ENCODE measurements at places on chromosomes 5 and 9.

DNA sequence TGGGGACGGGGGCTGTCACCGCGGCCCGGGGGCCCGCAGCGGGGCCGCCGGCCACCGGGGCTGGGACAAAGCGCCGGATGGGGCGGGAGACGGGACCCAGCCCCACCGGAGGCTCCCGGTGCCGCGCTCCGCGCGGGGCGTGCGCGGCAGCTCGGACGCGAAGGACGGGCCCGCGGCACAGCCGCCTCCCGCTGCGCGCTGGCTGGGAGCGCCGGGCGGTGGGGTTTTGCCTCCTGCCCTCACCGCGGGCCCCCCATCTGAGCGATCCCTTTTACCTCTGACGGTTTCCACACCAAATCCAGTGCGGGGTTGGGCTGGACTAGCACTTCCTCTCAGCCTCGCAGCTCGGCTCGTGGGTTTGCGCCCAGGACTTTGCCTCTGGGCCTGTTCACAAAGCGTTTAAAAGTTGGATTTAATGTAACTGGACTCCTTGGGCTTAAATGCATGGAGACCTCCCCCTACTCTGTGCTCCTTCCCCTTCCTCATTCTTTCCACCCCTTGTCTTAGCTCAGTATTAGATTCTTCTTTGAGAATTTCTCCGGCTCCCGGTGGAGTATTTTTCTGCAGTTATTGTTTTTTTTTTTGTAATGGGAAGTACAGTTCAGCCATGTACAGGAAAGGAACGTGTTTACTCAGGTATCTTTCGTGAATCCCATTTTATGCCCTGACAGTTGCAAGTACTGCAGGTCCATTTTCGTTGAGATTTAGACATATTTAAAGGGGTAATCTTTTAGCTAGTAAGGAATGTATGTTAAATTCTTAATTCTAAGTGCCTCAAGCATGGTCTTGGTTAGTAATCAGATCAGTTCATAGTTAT is 691 bp downstream of the FCHO2 start:
- peak; percentile 4 for DNase-seq

- peak; percentile 9 for DNase-seq
Observed at GRCh38 chr9:27333241-27334052, 36.5 kb upstream of the EQTN start.

- no peak for DNase-seq
Observed at GRCh38 chr5:109997161-109997560, 307.4 kb downstream of the MAN2A1 start.

DNA sequence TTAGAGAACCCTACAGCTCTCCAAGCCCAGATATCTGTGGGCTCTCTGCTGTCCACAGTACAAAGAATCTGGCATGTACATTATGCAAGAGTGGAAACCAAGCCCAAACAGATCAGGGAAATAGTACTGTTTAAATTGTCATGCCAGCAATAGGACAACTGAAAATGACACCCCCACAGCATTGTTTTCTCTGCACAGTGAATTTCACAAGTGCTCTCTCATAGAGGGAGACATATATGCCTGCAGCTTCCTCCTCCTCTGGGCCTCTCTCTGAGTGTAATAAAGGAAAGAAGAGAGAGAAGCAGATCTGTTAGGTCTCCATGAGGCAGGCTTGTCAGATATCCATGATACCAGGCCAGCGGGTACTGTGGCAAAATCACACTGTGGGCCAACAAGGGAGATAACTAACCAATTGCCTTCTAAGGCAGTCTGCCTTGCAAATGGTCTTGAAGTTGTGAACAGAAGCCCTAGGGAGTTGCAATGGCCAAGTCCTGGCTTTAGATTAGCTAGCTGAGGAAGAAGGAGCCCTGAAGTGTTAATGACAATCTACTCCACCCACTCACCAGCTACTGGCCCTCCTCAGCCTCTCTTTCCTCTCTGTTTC is 54.4 kb upstream of the JMY start:
- DNase-seq, result no peak

- DNase-seq, result no peak
Observed at GRCh38 chr9:89538871-89539270, 41.0 kb upstream of the SEMA4D start.

GRCh38 chr9:5263351-5264218 is 32.4 kb downstream of the INSL4 start:
- DNase-seq, result no peak

- DNase-seq, result no peak
Observed at GRCh38 chr5:150404535-150404934, 8.2 kb downstream of the CD74 start.

DNA sequence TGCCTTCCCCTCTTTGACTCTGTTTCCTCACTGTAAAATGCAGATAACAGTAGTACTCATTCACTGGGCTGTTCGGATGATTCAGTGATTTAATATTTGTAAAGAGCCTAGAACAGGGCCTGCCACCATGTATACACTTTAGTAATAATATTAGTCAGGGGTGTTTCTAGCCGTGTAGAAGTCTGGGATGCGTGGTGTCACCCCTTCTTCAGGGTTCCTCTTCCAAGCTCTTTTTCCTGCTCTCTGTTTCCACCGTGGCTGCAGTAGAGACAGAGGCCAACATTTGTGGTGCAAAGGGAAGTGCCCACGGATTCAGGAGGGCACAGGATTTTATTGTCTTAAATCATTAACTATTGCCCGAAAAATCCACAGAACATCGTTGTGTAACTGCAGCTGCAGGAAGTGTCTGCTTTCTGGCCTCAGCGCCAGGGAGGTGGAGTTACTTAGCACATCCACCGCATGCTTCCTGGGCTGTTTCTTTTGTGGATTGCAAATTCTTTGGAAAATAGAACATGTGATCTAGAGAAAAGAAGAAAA is 61.7 kb downstream of the TRIO start:
- no peak for DNase-seq

- DNase-seq, result no peak
Observed at GRCh38 chr5:132471151-132471907, 19.2 kb downstream of the IRF1 start.

- no peak for DNase-seq
Observed at GRCh38 chr5:163395792-163396191, 41.6 kb upstream of the CCNG1 start.

DNA sequence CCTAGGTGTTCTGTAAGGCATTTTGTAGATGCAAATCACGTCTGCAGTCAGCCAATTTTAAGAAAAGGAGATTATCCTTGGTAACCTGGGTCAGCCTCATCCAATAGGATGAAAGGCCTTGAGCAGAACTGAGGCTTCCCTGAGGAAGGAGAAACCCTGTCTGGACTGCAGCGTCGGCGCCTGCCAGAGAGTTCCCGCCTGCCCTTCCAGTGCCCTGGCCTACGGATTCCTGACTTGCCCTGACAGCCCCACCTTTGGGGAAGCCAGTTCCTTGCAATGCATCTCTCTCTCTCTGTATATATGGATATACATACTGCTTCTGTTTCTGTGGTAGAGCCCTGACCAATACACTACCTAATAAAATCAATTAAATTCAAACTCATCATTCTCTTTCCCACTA is 66.2 kb upstream of the RUFY1 start:
- no peak for DNase-seq

GRCh38 chr5:72171667-72172066 is 64.4 kb downstream of the MAP1B start:
- DNase-seq, result no peak

DNA sequence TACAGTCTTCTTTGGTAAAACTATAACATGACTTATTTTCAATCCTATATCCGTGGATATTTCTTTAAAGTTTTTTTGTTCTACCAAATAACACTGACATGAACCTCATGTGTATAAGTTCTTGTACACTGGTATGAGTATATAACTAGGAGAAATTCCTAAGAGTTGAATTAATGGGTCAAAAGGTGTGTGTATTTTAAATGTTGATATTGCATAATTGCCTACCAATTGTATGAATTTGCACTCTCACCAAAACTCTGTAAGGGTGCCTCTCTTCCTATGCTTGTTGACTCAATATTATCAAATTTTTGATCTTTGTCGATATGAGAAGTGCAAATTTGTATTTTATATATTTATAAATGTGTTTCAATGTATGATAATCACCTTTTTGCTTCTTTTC is 22.9 kb upstream of the CCL21 start:
- no peak for DNase-seq

GRCh38 chr5:4571248-4571948 is 568.7 kb upstream of the ADAMTS16 start:
- DNase-seq, result no peak

DNA sequence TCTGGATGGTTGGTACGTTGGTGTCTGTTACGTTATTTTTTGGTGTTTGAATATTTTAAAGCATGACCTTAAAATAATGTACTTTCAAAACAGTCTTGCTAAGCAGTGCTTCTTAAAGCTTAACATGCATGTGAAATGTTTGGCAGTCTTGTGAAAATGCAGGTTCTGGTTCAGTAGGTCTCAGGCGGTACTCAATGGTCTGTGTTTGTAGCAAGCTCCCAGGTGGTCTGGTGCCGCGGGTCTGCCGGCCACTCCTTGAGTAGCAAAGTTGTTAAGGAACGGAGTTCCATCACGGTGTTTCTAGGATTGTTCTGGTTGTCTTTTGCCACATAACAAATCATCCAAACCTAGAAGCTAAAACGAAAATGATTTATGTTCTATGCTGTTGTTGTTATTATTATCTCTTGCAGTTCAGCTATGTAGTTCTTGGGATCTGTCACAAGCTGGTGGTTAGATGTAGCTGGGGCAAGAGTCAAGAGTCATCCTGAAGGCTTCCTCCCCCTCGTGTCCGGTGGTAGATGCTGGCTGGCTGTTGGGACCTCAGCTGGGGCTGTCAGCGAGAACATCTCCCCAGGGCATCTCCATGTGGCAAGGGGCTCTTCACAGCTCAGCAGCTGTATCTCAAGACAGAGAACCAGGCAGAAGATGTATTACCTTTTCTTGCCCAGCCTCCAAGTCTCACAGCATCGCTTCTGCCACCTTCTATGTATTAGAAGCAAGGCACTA is 186.8 kb downstream of the PALM2AKAP2 start:
- DNase-seq, result no peak

- no peak for DNase-seq
Observed at GRCh38 chr5:134249469-134250379, 23.9 kb upstream of the PPP2CA start.

GRCh38 chr5:1027631-1028441 is 19.2 kb downstream of the NKD2 start:
- DNase-seq, result no peak

DNA sequence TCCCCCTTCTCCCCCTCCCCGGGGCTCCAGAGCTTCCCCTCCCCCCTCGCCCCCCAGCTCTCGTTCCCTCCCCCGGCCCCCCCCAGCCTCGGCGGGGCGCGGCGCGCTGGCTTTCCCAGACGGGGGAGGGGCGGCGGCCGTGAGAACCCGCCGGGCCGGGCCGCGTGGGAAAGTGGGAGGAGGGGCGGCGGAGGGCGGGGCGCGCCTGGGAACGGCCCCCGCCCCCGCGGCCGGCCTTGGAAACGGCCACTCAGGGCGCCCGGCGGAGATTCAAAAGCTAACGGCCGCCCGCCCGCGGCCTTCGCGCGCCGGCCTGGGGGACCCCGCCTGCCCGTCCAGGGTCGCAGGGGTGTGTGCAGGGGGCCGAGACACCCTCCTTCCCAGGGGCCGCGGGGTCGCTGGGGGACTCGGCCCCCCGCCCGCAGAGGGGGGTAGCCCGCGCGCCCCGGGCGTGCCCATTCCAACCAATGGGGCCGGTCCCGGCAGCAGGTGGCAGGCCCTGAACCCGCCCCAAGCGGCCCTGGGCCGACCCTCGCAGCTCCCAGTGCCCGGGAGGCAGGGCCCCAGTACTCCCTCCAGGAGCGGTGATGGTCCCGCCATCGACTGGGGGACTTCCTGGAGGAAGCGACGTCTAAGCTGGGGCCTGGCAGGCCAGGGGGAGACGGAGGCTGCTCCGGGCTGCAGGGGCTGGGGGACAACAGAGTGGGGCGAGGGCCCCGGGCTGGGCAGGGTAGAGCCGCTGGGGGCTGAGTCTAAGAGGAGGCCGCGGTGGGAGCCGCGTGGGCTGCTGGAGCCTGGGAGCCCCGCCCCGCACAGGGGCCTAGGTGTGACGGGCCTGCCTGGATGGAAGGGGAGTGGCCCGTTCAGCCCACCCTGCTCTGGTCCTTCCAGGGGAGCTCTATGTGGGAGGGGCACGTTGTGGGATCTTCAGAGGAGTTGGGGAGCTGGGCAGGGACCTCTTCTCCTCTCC is 14.2 kb upstream of the NRARP start:
- DNase-seq, result no peak

GRCh38 chr9:28024676-28025075 is 451.4 kb upstream of the C9orf72 start:
- DNase-seq, result no peak

DNA sequence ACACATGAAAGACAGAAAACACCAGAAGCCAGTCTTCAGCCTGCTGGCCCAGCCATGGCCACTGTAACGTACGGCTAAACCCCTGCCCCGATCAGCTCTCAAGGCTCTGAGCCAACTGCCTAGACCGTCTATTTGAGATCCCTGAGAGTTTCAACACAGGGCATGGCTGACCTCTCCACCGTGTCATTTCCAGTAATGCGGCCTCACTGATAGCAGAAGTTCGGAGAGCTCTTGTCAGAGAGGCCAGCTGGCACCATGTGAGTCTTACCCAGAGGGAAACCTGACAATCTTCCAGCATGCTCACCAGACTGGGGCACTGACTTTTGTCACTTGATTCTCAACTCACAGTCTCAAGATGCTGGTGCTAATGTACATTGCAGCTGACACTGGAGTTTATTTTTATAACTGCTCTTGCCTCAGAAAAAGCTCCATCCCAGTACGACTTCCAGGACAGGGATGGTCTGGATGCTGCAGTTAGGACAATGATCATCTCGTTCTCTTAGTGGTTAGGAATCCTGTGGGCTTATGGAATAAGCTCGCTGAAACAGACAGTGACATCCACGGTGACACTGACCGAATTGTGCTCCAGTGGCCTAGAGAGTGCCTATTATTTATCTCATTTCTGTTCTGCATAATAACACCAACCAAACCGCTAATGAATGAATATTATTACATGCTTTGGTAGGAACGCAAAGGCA is 372.7 kb downstream of the ICE1 start:
- DNase-seq, result no peak

GRCh38 chr5:149274939-149275338 is 3.3 kb downstream of the AFAP1L1 start:
- no peak for DNase-seq

DNA sequence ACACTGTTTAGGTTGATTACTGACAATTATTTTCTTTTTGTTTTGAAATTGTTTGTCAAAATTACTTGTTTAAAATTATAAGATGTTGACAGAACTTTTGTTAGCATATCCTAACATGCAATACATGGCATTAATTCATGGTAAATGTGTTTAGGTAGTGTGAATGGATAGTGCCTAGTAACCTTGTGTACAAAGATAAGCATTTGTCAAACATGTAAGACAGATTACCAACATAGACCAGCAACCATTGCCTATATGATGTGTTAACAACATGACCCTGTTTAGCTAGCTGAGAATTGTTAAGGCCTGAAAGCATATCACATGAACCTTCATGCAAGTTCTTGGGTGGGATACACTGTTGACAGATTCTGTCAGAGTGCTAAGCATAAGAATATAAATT is 13.4 kb downstream of the MAN2A1 start:
- no peak for DNase-seq

- DNase-seq, result no peak
Observed at GRCh38 chr5:180844432-180844831, 16.6 kb downstream of the ZFP62 start.

GRCh38 chr9:131480258-131480657 is 22.5 kb upstream of the POMT1 start:
- no peak for DNase-seq

GRCh38 chr5:33439905-33440481 is 772 bp upstream of the TARS1 start:
- no peak for DNase-seq

- DNase-seq, result no peak
Observed at GRCh38 chr5:73160239-73160671, 12.7 kb upstream of the TMEM174 start.
